Urinary bladder (tissue), 4 donors: ENCODE measurements at places on chromosomes 4 and X. TPM values are rescaled to one million over a fixed set of nuclear protein-coding genes. Genes with fewer than 3 reads are reported as not detected.

DNA sequence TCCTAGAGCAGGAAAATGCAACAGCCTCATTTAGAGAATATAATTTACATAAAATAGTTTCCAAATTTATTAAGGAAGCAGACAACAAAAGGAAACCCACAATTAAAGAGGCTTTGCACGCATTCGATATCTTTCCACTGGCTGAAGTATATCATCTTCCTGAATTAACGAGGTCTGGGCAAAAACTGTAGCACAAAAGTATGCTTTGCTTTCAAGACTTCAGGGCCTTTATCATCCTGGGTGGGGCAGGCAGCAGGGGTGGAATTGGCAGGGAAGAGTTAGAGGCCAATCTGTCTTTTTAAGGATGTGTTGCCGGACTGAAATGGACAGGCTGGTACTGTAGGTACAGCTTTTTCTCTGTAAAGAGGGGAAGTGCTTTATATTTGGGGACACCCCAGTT is 17.0 kb upstream of the STX18 start:
- DNase-seq, result no peak

Gene MAD2L1
- 15.5 TPM for total RNA-seq

- DNase-seq, result no peak
Measured at GRCh38 chr4:147640331-147640730, 23.1 kb downstream of the TMEM184C start.

Gene TRAM1L1
- 7.2 TPM for total RNA-seq

- DNase-seq, result no peak
Measured at GRCh38 chr4:165207431-165208220, at the start of gene KLHL2. Gene KLHL2 (plus strand): TSS chr4:165207561. CDS start chr4:165207877, 316 bp downstream.

DNA sequence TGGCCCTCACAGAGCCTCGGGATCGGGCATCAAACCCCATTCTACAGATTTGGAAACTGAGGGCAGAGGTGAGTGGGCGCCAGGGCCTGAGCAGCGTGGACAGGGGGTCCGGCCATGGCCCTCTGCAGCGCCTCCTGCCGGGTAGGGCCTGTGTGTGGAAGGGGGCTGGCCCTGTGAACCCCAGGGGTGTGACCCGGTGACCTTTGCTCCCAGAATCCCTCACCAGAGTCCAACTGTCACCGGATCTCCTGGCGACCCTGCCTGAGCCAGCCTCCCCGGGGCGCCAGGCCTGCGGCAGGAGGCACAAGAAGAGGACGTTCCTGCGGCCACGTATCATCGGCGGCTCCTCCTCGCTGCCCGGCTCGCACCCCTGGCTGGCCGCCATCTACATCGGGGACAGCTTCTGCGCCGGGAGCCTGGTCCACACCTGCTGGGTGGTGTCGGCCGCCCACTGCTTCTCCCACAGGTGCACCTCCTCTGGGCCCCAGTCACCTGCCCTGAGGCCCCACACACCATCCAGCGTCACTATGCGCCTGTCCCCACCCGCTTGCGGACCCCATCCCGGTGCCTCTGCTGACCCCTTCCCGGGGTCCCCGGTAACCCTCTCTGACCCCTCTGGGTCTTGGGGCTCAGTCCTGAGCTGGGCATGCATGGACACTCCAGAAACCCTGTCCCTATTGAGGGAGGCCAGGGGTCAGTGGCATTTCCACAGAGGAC is 4.2 kb downstream of the HGFAC start:
- no peak for DNase-seq

DNA sequence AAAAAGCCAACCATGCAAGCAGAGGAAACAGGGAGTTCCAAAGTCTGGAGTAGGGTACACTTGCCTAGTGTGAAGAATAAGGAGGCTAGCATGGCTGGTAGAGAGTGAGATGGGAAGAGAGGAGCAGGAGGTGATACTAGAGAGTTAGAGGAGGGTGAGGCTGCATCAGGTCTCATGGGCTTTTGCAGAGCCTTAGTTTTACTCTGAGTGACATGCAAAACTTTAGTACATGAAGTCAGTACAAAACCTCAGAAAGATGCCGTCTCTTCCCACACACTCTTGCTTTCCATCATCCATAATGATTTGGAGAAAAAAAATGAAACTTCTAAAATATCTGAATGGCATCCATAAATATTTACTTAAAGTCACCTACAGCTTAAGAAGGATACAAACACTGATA is 5.0 kb downstream of the OPRPN start:
- no peak for DNase-seq

Gene OPRPN
- not detected for total RNA-seq

DNA sequence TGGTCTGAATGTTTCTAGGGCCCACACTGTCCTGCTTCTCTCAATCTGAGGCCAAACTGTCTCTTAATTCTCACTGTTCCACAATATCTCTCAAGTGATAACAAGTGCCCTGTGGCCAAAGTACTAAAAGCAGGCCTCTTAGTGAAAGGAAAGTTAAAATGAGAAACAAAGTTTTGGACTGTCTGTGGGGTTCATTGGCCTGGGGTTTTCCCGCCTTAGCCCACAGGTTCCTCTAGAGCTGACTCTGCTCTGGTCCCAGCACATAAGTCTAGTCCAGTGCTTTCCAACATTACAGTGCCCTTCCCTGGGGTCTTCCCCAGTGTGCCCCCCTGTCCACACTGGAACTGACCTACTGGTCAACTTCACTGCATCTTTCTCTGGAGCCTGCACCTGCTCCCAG is 6.3 kb downstream of the MAGEB1 start:
- no peak for DNase-seq

DNA sequence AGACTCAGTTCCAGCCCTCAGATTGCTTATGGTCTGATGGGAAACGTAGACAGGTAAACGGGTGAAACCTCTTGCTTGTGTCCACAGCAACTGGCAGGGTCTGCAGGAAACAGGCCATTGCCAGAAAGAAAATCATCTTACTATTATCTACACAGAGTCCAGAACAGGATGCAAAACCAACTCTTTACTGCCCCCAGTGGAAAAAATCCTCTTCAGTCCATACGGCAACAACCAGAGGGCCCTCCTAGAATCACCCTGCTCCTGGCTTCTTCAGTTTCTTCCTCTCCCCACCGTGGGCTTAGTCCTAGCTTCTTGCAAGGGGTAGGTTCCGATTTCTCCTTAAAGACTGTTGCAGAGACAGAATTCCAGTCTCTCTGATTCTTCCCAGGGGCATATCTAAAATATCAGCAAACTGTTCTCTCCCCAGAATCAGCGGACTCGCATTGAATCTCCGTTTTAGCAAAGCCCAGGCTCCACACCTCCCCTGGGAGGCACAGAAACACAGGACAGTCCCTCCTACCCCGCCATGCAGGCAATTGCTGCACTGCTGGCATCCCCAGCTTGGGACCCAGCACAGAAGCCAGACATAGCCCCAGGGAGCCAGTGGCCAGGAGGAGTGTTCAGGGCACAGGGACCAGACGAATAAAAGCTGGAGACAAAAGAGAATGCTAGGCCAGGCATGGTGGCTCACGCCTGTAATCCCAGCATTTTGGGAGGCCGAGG is 41.0 kb upstream of the SH3RF1 start:
- DNase-seq, result no peak

- DNase-seq, result no peak
Measured at GRCh38 chr4:107058828-107059227, 22.7 kb upstream of the DKK2 start.

- DNase-seq, result no peak
Measured at GRCh38 chr4:4560642-4561041, 18.8 kb upstream of the STX18 start.

DNA sequence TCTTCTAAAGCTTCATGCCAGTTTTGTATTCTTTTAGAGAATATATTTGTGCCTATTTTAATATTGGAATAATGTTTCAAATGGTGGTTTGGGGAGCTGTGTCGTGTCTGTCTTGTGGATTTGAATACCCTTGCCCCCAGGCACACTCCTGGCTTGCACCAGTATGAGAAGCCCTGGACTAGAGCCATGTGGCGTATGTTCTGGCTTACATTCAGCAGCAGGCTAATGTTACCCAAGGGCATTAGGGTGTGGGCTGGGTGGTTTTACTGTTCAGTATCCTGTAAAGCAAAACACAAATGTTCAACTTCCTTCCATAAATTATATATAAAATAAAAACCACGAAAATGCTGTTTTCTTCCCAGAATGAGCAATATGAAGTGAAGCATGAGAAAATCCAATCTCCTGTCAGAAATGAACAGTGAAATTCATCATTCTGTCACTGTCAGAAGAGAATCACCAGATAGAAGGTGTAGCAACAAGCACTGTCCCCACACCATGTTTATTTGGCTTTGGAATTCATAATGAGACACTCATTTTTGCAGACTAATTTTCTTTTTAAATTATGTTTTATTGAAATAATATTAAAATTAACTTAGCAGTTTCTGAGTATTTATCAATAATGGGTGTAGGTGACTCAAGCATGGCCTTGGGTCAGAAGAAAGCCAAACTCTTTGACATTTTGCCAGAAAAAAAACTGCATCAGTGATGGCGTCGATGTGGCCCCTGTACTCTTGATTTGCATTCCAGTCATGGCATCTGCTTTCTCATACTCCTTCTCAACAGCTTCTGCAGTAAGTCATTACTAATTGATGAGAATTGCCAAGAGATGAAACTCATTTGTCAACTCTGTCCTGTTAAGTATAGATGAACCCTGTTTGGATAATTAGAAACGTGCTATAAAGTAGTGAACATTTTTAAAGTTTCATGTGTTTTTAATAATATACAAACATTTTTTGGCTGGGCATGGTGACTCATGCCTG is 43.8 kb downstream of the WWC2 start:
- DNase-seq, result no peak

Gene TMEM192
- total RNA-seq, result 12.0 TPM

Gene FREM3
- 1.5 TPM for total RNA-seq

DNA sequence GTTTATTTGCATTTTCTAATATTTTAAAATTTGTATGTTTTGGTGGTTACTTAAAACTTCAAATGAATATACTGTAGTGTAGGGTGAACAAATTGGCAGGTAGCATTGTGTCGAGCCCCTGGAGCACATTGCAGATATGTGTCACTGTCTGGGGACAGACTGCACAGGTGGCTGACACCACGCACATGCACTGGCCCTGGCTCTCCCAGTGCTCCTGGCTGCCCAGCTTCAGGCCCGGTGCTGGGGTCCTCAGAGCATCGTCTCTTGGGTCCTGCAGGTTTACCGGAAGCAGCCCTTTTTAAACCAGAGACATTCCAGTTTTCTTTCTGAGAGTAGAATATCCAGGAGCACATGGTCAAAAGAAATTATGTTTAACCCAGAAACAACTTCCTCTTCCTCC is 15.6 kb downstream of the BST1 start:
- no peak for DNase-seq

Gene XPNPEP2
- total RNA-seq, result 4.7 TPM

GRCh38 chr4:657834-658667 is 16.0 kb downstream of the ATP5ME start:
- DNase-seq, result no peak
